H4 (cell line): ENCODE measurements at places on chromosomes 13 and 19. TPM values are rescaled to one million over a fixed set of nuclear protein-coding genes. Genes with fewer than 3 reads are reported as not detected.

Gene MBD3L2
- not detected in 2 replicates for total RNA-seq

Gene COL5A3
- total RNA-seq = 0.14 TPM in 1 of 2 replicates, not detected in the other

Gene APOC4
- total RNA-seq = not detected in 2 replicates

GRCh38 chr19:33795370-33796163 lies 1.1 kb upstream of the KCTD15 start:
- peak; percentile 77 for DNase-seq

GRCh38 chr19:53333066-53333462 lies 485 bp upstream of the ZNF845 start:
- DNase-seq = peak; percentile 35

- no peak for DNase-seq
Observed at GRCh38 chr13:76830805-76831204, 55.4 kb downstream of the KCTD12 start.
